ENCODE measurements at places on chromosomes 2 and 18. TPM values are rescaled to one million over a fixed set of nuclear protein-coding genes. Genes with fewer than 3 reads are reported as not detected.

DNA sequence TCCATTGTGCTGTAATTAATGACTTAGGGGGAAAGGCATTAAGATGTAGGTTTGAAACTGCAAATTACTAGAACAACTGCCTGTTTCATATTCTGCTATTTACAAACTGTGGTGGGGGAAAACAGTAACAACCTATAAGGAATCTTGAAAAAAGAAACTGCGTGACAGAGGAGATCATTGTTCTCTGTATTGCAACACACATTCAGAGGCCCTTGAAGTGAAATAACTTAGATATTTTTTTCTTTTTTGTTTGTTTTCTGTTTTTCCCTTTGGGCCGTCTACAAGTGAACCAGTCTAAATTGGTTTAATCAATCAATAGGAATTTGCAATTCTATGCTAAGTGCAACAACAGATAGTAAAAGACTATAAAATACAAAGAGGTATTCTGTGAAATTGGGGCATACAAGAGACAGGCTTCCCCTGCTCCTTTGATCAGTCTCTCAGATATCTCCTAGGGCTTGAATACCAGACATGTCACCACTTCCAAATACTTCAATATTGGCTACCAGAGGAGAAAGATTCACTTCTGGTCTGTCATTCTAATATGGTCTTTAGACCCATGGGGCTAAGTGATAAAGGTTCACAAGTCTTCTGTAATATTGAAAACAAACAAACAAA, 2055.1 kb upstream of the CELF4 start:
- no peaks in the 10 kb centered on the region for H3K27me3 ChIP-seq
- no peaks in the 10 kb centered on the region for H3K4me1 ChIP-seq
- H3K27ac ChIP-seq: no peak overlapping the region
- no peak for DNase-seq
- no peak overlapping the region for H3K4me3 ChIP-seq

DNA sequence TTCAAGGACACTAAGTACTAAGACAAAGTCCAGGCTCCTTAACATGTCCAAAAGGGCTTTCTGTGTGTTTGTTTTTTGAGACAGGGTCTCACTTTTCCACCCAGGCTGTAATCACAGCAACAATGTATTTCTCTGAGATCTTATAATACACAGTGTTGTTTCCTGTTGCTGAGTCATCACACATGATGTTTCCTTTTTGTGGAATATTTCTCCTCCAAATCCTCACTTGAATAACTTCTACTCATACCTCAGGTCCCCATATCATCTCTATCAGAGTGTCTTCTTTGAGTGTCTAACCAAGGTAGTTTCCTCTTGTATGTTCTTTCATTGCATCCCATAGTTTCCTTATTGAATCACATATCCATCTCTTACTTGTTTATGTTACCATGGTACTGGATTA, 632.0 kb upstream of the PIK3C3 start:
- no peak overlapping the region for H3K27ac ChIP-seq
- no peaks in the 10 kb centered on the region for H3K27me3 ChIP-seq
- H3K4me1 ChIP-seq: no peaks in the 10 kb centered on the region

DNA sequence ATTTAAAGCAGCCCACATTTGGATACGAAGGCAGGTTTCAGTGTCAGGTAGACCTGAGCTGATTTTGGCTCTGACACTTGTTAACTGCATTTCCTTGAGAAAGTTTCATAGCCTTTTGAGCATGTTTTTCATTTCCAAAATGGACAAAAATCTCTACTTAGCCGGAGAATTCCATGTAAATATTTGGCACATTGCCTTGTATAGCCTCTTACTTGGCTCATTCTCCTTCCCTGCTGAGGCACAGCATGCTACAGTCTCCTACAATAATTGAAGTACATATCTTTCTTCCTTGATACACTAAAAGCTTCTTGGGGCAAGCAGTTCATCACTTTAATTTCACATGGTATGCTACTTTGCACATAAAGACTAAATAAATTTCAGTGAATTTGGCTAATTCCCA, 772.2 kb upstream of the CHAC2 start:
- no peak for DNase-seq
- no peaks in the 10 kb centered on the region for H3K36me3 ChIP-seq
- no peak overlapping the region for H3K27ac ChIP-seq
- no peaks in the 10 kb centered on the region for H3K4me1 ChIP-seq

Gene MAP3K19
- not detected for total RNA-seq

DNA sequence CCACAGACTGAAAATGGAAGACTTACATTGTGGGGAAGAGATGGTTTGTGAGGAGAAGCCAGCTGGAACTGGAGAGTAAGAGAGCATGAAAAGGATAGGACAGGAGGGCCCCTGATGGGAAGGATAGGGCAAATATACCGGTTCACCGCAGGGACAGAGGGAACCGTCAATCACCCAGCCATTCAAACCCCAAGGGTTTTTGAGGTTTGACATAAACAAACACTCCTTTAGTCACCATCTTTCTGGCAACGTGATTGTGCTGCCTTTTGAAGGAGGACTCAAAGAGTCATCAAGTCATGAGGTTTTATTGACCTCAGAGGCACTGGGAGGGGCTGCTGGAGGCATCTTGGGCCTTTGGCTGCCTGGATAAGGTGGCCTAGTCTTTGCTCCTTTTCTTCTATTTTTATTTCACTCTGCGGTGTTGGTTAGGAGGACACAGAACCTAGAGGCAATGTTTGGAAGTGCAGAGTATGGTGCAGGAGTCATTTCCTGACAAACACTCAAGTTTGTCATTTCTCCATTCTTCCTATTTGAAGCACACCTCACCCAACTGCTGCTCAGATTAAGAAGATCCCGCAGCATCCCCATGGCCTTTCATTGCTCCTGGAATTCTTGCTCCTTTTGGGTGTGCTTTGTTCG, 487.3 kb upstream of the SPRED2 start:
- H3K27ac ChIP-seq: no peak overlapping the region
- DNase-seq: no peak
- H3K27me3 ChIP-seq: no peaks in the 10 kb centered on the region
- no peak overlapping the region for H3K4me3 ChIP-seq

DNA sequence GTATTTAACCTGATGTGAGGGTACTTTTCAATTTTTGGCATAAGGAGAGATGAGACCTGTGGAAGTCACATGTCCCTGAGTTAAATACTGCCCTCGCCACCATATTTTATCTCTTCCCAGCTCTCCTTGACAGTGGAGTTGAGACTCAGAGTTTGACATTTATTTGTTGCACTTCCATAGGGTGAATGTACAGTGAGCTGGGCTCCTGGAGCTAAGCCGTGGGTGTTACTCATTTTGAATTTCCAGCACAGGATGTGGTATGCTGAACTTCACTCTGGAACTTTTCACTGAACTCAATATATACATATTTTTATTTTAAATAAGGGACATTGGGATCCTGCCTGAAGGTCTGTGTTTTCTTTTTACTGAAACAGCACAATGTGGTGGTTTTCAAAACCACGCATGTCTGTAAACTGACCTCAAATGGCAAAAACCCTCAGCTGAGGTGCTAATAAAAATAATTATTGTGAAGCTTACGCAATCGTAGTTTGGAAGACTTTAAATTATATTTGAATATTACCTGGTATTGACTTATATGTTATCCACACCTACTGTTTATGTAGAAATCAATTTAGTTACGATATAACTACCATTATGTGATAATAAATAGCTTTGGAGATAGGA, 12.1 kb downstream of the RNF144A start:
- DNase-seq: no peak
- H3K36me3 ChIP-seq: no peaks in the 10 kb centered on the region

DNA sequence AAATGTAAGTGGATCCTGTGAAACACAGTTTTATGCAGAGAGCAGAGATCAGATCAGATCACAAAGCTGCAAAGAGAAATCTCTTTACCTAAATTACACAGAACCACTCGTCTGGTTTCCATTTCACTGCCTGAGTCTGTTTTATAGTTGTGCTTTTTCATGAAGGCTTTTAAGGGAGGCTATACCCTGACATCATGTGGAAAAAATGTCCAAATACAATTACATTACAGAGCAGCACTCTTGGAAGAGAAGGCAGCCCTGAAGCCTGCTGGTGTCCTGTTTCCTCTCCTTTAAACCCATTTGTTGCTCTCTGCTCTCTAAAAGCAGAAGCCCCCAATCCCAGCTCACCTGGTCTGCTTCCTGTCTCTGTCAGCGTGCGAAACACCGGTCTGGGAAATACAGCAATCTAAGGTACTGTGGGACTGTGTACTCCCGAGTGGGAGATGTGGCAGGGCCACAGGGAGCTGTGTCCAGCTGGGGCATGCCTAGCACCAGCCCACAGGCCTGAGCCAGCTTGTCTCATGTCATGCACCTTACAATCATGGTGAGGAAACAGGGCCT, 24.8 kb upstream of the ZFP36L2 start:
- H3K27me3 ChIP-seq: no peaks in the 10 kb centered on the region
- peak overlapping the region; percentile 89 for H3K27ac ChIP-seq
- peaks cover 26% of the 10 kb centered on the region for H3K4me1 ChIP-seq
- H3K36me3 ChIP-seq: no peaks in the 10 kb centered on the region
